ENCODE measurements at places on chromosomes 1 and 21. TPM values are rescaled to one million over a fixed set of nuclear protein-coding genes. Genes with fewer than 3 reads are reported as not detected.

CLDN19 gene
- not detected for total RNA-seq

PNRC2 gene
- total RNA-seq, result 134 TPM

DNAJC6 gene
- total RNA-seq, result 0.72 TPM

ZNF672 gene
- total RNA-seq, result 14.0 TPM

FMO4 gene
- total RNA-seq, result 7.2 TPM

KIF14 gene
- total RNA-seq, result 13.4 TPM
